Activated CD4-positive, alpha-beta T cell treated with anti-CD3 and anti-CD28 coated beads for 1 hour (primary cell): ENCODE measurements at places on chromosomes 11 and 22.

DNA sequence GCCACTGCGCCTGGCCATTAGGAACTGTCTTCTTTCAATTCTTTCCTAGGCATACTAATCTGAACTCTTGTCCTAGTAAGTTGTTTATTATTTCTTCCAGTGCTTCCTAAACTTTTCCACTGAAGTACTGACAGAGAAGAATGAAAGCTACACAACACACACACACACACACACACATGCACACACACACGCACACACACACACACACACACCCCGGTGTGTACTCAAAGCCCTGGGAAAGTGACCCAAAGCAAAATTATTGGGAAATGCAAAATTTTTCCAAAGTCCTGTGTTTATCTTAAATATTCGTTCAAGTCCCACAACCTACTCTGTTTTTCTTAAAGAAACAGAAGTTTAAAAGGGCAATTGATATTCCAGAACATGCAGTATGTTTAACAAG is 19.4 kb upstream of the SIK2 start:
- DNase-seq, result no peak

DNA sequence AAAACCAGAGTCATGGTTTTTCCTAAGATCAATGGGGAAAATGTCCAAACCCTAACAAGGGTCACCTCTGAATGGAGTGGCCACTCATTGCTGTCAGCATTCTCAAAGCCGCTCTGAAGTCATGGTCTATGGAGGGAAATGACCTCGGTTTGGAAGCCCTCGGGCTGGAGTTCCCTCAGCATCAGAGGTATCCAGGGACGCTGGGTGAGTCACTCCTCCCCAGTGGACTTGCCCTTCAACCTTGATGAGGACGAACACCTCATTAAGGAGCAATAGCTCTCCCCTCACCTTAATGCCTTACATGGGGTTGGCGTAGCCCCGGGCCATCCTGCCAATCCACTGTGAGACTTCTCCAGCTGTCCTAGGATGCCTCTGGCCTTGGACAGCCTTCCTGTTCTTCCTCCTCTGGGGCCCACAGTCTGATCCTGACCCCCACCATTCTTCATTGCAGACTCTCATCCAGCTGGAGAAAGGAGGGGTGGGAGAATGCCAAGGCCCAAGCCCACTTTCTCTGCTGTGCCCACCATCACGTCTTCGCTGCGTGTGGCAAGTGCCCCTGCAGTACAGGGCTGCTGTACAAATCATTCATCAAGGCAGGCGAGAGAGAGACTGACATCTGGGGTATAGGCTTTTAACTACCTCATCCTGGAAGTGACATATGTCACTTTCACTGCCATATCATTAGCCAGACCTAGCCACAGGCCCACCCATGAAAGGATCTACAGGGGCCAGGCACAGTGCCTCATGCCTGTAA is 25.4 kb upstream of the MYH9 start:
- no peak for DNase-seq

DNA sequence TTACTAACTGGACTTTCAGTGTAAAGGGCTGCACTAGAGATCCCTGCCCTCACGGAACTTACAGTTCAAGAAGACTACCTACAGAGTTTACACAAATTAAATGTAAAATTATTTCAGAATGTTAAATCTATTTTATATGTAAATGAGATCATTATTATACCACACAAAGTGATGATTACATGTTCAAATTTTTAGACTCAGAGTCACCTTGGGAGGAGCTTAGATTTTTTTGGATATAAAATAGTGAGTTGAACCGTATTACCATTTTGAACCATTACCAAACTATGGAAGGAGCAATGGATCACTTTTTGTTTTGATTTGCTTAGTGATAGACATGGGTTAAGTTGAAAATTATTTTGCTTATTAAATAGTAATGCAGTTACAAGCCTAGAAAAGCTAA is 1.6 kb downstream of the IPO7 start:
- no peak for DNase-seq

DNA sequence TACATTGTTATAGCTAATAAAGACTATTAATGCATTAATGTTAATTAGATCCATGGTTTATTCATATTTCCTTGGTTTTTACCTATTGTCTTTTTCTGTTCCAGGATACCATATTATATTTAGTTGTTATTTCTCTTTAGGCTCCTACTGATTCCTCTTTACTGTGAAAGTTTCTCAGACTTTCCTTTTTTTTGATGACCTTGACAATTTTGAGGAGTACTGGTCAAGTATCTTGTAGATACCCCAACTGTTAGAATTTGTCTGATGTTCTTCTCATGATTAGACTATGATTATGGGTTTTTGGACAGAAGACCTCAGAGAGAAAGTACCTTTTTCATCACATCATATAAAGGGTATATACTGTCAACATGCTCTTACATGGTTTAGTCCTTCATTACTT is 26.6 kb downstream of the EMSY start:
- DNase-seq, result no peak

DNA sequence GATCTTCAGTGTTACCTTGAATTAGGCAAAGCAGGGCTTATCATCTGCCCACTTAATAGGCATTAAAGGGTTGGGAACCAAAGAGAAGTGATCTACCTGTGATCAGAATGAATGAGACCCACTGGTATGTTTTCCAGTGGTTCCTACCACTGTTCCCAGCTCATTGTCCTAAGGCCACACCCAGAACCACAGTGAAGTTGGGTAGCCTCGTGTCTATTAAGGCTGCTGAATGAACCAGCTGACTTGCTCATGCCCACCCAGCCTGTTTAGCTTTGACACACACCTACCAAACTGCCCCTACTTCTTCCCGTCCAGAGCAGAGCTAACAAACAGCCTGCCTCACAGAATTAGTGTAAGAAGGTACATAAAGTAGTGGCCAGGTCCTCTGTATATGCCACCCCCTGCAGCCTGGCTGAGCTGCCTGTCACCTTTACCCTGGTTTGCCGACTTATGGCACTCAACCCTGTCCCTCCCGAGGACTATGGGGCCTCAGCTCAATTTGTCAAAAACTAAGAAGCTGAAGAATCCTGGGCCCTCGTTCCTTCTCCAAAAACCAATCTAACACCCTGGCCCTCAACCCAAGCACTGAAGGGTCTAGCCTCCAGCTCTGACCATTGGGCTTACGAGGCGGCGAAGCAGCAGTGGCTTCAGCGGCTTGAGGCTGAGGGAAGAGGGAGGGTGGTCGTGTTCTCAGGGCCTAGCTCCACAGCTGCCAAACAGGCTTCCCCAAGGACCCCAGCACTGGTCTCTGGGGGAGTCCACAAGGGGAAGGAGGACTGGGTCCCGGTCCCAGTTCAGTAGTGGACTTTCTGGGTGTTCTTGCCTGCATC is 9.8 kb downstream of the UCP2 start:
- no peak for DNase-seq

- DNase-seq, result no peak
Measured at GRCh38 chr11:44456544-44457300, 108.7 kb upstream of the CD82 start.

GRCh38 chr11:36126678-36127077 is 162.5 kb downstream of the COMMD9 start:
- DNase-seq, result no peak
